ENCODE measurements at places on chromosomes 12 and 14. TPM values are rescaled to one million over a fixed set of nuclear protein-coding genes. Genes with fewer than 3 reads are reported as not detected.

Gene EMP1
- total RNA-seq = 577 TPM

Gene E2F7
- total RNA-seq = 19.8 TPM

Gene CFAP54
- 21.5 TPM for total RNA-seq

Gene KRT8
- 31.7 TPM for total RNA-seq

Gene SDS
- not detected for total RNA-seq

Gene WNT5B
- not detected for total RNA-seq

GRCh38 chr12:25463521-25463920 lies 89.6 kb downstream of the LMNTD1 start:
- DNase-seq = no peak

DNA sequence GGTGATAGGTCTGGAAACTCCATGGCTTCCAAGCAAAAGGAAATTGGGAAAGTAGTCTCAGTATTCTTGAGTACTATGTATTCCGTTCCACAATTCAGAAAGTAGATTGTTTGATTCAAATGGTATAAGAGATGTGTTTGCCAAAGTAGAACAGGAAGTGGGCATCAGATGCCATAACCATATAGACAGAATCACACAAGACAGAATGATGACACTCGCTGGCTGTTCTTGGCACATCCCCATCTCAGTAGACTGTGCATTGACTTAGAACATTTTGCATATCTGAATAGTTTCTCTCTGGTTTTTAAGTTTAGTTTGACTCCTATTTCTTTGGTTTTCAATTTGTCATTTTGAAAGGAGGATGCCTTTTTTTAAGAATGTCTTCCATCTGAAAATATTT lies 221.1 kb upstream of the RGS6 start:
- DNase-seq = no peak

DNA sequence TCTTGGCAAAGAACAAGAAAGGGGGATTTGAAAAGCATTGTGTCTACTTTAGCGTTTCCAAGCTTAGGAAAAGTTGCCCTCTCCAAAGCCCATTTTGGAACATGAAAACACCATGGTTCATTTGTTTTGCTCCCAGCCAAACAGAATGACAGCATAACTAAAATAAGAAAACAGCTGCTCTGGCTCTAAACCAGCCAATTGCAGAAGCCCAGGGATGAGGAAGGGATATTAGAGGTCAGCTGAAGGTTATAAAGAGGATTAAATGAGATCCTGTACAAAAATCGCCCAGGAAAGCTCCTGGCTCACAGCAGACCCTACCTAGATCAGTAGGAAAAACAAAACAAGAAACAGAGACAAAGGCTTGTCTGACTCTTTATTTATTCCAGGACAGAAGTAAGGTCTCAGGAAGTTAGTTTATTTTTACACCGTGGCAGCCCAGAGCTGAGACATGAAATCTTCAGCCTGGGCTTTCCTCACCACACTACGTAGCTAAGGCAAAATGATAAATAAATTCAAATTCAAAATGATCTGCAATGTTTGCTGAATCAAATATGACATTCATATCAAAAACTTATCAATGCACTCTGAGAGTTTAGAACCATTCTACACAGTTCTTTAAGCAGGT lies 25.9 kb downstream of the SPX start:
- DNase-seq = peak; percentile 8

GRCh38 chr12:21934173-21934572 lies 7.1 kb downstream of the ABCC9 start:
- no peak for DNase-seq

DNA sequence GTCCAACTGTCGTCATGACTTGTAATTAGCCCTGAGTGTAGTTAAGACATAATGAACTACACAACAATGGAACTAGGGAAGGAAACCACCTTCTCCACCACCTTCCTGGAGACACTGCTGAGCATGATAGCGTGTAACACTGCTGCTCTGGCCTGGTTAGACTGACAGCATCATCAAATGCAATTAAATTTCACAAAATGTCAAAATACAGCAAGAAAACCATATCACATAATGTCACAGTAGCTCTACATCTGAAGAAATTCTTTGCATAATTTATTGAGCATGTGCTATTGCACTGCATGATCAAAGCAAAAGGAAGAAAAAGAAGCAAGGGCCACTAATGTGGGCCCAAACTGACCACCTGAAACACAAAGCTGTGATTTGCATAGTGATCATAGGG lies 321.8 kb upstream of the TMTC1 start:
- DNase-seq = no peak

- peak; percentile 22 for DNase-seq
Measured at GRCh38 chr12:112381406-112381882, 787 bp downstream of the HECTD4 start.

GRCh38 chr12:49783917-49784676 lies 42.7 kb downstream of the TMBIM6 start:
- peak; percentile 97 for DNase-seq

DNA sequence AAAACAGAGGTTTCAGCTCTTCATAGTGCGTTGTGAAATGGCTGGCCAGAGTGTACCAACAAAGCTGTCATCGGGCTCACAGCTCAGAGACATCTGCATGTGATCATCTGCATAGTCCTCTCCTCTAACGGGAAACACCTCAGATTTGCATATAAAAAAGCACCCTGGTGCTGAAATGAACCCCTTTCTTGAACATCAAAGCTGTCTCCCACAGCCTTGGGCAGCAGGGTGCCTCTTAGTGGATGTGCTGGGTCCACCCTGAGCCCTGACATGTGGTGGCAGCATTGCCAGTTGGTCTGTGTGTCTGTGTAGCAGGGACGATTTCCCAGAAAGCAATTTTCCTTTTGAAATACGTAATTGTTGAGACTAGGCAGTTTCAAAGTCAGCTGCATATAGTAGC lies 14.3 kb upstream of the PAPLN start:
- no peak for DNase-seq

DNA sequence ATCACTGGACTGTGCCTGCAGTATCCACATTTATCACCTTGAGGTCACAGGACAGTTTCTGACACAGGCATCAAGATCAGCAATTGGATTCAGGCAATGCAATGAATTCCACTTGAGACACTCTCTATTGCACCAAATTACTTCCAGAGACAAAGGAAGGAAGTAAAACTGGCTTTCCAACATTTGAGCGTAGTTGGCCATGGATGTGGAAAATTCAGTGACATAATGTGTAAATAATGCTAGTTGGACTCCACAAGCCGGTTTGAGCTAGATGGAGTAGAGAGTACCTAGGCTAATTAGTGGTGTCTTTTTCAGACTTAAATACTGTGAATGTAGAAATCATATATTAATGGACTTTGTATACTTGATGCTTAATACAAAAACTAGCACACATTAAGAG lies 168.3 kb upstream of the SYT1 start:
- no peak for DNase-seq
